ENCODE measurements at places on chromosomes 13 and 19. TPM values are rescaled to one million over a fixed set of nuclear protein-coding genes. Genes with fewer than 3 reads are reported as not detected.

DNA sequence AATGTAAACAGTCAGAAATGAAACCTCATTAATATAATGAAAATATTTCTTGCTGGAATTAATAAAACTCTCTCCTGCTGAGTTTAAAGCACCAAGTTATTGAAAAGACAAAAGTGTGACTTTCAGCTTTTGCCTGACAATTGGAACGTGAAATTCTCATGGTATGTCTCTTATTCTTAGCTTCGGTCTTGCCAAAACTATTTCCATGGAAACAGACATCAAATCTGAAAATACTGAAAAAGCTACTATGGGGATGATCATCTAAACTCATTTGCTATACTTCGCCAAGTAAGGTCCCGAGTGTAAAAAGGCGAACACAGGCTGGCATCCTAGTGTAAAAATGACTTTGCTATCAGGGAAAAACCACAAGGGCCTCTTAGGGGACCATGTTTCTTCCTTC, 22.8 kb downstream of the HTR2A start:
- DNase-seq, result no peak

- no peak for DNase-seq
Measured at GRCh38 chr19:46155237-46155636, 7.2 kb downstream of the IGFL2 start.

- DNase-seq, result no peak
Measured at GRCh38 chr19:51489113-51489512, 10.8 kb downstream of the CEACAM18 start.

DNA sequence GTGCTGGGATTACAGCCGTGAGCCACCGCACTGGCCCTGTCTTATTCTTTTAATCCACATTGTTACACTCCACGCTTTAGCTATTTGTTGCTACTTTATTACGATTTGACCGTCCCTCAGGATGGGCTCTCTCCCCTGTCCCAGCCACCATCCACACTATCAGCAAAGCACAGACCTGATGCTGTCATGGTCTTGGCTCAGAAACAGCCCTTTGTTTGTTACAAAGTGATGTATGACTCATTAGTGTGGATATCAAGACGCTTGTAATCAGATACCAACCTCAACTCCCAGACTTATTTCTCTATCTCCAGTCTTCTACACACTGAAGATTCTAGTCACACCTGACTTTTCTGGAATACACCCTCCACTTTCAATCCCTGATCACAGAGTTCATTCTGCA, 84.6 kb upstream of the FREM2 start:
- DNase-seq, result no peak

DNA sequence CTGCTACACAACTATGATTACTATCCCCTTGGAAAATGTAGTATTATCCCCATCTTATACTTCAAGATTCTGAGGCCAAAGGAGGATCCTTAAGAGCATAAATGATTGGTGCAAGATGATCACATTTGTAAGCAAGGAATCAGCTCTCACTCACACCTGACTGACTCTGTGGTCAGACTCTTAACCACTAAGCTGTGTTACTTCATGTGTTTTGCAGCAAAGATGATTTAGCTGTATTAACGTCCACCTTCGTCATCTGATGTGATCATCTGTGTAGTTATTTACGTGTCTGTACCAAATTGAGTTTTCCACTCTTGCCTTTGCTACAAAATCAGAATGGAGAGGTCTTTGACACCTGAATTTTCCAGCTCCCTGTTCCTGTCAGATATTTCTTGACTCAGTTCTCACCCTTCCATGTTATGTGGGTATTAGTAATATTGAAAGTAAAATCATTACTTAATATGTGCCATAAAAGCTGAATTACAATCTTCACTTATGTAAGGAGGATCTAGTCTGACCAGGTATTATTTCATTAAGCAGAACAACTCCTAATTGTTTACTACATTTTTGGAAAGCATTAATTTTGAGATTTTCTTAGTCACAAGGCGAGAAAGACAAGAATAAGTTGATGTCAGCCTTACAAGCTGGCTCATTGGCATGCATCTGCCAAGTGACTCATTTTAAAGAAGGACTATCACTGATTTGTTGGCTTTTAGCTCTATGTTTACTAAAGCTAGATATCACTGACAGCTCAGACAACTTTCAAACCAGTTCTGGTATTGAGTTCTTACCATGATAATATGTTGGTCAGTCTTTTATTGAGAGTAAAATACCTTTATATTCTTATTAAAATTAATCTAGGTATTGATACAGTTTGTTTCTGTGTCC, 1279.8 kb upstream of the PCDH9 start:
- DNase-seq, result peak; percentile 3

DNA sequence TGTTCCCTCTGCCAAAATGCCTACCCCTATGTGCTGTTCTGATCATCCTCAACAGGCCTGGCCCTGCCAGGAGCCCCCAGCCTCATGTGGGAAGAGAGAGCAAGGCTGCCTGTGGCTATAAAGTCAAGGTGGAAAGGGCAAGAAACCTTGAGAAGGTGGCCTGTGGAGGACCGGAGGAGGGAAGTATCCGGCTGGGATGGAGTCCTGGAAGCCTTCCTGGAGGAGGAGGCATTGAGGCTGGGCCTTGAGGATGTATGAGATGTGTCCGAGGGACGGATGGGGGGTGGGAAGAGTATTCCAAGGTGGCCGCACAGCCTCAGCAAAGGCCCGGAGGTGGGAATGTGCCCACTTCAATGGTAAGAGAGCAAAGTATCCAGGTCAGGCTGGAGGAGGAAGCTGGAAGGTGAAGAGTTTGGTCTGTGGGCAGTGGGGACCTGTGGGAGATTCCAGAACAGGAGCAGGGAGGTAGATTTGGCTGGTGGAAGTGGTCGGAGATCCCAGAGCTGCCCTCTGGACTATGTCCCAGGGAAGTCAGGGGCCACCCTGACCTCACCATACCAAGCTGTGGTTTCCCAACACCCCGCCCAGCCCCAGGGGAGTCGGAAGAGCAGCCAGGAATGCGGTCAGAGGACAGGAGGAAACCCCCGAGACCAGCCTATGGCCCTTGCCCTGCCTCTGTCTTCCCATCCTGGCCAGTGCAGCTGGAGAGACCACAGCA, 3.0 kb upstream of the PLIN4 start:
- DNase-seq, result no peak

GRCh38 chr13:25927932-25928331, 123.9 kb downstream of the SHISA2 start:
- no peak for DNase-seq

DNA sequence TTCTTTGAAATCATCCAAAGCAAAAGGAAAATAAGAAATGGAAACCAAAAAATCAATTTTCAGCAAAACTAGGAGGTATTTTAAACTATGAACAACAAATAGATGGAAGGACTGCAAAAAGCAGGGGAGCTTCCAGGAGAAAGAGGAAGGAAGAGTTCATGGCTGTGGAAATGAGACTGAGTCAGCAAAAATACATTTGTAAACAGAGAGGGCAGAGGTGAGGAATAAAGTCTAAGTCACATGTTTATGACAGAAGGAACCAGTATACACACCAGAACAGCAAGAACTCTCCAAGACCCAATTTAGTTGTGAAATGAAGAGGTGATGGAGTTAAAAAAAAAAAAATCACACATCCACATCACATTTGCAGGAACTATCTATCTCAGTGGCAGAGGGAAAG, 69.6 kb downstream of the RNASEH2B start:
- no peak for DNase-seq

DNA sequence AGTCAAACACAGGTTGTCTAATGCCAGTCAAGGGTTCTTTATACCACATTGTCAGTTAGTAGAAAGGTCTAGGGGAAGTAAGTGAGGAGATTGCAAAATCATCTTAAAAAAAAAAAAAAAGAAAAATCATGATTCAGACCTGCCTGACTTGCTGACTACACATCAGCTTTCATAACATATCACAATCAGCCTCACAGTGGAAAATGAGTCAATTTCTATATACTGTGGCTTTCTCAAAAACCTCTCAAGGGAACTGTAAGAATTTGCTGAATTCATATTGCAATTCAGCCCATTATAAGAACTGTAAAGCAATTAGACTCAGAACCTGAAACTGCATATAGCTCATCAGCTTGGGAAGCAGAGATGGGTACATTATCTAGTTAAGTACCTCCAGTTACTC, 75.3 kb upstream of the GPC6 start:
- no peak for DNase-seq

- no peak for DNase-seq
Measured at GRCh38 chr13:41232578-41233480, 30.5 kb downstream of the MTRF1 start.

DNA sequence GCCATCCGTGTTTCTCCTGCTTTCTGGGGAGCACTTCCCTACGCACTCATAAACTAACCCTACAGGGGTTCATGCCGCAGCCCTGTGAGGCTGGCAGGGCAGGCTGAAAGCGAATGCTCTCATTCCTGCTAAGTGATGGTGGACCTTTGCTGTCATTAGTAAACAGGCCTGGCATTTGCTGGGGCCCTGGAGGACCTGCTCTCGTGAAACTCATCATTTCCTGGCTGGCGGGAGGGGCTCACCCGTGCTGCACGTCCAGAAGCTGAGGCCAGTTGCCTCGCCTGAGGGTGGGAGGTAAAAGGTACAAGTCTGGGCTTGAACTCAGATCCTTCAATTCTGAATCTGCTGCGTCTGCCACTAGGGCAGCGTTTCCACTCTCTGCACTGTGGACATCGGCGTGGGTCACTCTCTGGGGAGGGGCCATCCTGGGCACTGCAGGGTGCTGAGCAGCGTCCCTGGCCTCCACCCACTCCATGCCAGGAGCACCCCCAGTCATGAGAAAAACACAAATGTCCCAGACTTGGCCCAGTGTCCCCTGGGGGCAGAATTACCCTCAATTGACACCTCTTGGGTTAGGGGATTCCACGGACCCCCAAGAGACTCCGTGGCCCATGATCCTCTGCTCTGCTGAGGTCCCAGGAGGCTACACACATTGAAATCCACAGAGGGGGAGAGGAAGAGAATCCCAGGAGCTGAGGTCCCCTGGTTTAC, 7.0 kb downstream of the MOB3A start:
- peak; percentile 59 for DNase-seq

The PABPC3 gene
- polyA plus RNA-seq, result 0.14 TPM

The OR7D2 gene
- not detected for polyA plus RNA-seq

The SLC44A2 gene
- 308 TPM for polyA plus RNA-seq

The TUBA3C gene
- not detected for polyA plus RNA-seq

The ZNF208 gene
- 0.97 TPM for polyA plus RNA-seq

The CTXN1 gene
- polyA plus RNA-seq, result not detected

The LIM2 gene
- not detected for polyA plus RNA-seq

The FTL gene
- 5,752 TPM for polyA plus RNA-seq

The XRCC1 gene
- polyA plus RNA-seq, result 32.3 TPM

All from naive B cell (primary cell).